ENCODE measurements at places on chromosomes 4 and X.
A peak's percentile ranks its signal among the peaks of the same experiment; 100 is the strongest.

GRCh38 chrX:4588466-4588865 lies 875.0 kb upstream of the PRKX start:
- no peak for DNase-seq

DNA sequence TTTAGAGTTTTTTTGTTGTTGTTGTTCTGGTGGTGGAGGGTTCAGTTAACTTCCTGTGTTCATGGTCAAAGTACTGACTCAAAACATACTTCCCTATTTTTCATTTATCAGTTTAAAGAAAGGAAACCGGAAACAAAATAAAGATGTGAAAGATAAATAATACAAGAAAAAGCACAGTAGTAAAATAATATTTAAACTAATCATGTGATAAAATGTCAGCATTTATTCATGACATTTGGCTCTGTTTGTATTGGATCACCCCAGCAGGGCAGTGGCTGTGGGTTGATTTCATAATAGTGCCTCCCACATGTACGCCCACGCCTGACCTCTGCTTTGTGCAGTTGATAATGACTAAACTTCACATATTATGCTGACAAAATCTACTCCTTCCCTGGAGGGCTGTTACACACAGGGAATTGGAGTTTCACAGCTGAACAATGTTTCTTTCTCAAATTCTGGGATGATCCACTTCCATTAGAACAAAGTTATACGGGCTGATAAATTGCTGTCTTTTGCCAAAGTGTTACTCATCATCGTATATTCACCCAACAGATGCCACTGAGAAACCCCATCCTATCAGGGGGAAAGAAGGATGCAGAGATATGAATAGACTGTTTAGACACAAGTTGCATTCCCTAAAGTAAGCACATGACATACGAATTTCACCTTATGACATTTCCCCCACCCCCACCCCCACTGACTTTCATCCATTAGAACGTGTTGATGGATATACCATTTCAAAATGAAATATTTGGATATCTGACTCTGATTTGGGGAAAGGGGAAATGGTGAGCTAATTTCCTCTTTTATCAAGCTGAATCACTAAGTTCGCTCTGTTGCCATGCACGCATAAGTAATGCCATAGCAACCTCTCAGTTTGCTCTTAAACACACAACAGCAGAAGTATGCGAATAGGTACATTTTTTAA lies 48.3 kb downstream of the AMELX start:
- DNase-seq = no peak

DNA sequence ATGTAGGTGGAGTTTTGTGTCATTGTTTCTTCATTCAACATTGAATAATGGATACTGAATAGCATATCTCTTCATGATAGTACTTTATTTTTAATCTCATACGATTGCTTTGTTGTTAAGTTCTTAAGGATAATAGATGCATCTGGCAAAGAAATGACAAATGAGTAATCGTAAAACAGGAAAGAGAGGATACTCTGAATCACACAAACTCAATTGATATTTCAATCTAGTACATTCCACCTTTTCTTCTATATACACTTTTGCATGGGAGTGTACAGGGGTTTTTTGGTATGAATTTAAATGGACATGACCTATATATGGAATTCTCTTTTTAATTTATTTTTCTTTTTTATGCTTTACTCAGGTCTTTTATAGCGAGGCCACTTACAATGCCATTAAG lies 186.9 kb upstream of the STK26 start:
- DNase-seq = no peak

DNA sequence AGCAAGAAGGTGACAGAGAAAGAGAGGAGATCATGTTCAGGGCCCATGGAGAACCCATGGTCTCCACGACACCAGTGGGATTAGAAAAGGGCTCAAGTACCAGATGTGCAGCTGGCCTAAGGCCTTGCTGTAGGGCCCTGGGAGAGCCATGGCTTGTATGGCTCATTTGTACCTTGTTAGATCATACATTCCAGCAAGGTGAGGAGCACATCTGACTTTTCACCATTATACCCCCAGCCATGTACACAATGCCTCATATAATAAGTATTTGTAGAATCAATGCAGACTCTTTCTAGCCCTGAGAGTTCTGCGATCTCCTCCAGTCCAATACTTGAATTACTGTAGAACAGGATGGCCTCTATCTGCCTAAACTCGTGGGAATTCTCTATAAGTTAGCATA lies 94.2 kb upstream of the MAP3K15 start:
- no peak for DNase-seq

- no peak for DNase-seq
These were observed 2.7 kb downstream of the L1CAM start for GRCh38 chrX:153883163-153883843.

GRCh38 chr4:173333658-173334084 lies 487 bp downstream of the HMGB2 start:
- peak; percentile 2 for DNase-seq

GRCh38 chr4:58611012-58611411 lies 1500.8 kb upstream of the IGFBP7 start:
- no peak for DNase-seq

- DNase-seq = no peak
These were observed at the start of gene RNF212 for GRCh38 chr4:1113311-1114009. TSS of gene RNF212 (minus strand) at chr4:1113564. CDS start at chr4:1113464, 100 bp downstream.

DNA sequence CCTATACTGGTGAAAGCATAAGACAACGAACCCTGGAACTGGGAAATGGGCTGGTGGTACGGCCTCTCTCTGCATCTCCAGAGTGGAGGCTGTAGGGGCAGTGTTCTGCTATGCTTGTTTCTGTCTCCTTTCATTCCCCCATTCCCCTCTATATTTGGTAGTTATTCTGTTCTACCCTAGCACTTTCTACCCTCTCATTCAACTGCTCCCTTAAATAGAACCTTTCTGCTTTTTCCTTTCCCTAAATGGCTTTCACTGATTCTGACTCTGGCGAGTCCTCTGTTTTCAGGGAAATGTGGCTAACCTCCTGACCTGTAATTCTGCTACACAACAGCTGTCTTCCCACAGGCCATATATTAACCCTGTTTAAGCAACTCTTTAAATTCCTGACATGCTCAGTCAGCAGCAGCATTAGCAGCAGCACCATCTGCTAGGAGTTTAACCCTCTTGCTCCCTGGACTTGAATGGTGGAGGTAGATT lies 94.2 kb downstream of the CXCL13 start:
- peak; percentile 74 for DNase-seq

GRCh38 chr4:6430927-6431326 lies 41.5 kb downstream of the PPP2R2C start:
- no peak for DNase-seq

GRCh38 chrX:23720117-23720677 lies 22.9 kb downstream of the ACOT9 start:
- DNase-seq = no peak

DNA sequence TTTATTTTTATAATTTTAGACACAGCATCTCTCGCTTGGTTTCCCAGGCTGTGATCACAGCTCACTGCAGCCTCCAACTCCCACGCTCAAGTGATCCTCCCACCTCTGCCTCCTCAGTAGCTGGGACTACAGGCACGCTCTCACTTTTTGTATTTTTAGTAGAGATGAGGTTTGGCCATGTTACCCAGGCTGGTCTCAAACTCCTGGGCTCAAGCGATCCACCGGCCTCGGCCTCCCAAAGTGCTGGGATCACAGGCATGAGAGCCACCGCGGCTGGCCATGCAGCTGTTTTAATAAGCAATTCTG lies 39.1 kb downstream of the DHRSX start:
- no peak for DNase-seq

GRCh38 chr4:5198656-5199541 lies 147.6 kb downstream of the STK32B start:
- DNase-seq = no peak

DNA sequence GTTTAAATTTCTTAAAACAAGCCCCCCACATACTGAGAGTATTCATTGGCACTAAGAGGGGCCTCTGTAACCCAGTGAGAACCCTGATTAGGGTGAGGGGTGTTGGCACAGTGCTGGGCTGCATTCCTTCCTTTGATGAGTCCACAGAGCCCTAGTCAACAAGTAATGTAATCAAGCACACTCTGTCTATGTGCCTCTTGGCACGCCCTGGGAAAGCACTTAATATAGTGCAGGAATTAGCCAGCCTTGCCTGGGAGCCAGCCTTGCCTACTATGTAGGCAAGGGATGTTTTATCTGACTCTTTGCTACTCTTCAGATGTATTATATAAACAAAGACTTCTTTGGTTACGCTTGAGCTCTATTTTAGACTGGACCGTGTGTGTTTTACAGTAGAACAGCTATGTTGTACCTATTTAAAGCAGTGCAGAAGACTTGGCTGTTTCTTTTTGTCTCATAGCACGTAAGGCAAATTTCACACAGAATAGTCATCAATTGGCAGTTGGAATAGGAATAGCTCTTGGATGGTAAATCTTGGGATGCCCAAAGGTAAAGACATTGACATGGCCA lies 64.3 kb downstream of the FRAS1 start:
- DNase-seq = no peak

DNA sequence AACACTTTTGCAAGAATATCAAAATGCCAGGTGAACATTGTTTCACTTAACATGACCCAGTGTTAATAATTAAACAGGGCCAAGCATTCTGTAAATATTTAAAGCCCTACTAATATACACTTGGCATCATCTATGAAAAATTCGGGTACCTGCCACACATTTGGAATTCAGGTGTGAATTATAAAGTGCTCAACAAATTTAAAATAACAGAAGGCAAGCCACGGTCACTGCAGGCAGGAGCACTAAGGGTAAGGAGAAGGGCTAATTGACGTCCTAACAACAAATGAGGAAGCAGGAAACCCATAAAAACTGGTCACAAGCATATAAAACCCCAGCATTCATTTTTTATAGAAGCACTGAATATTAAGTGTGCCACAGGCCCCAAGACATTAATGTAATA lies 43.8 kb upstream of the CPEB2 start:
- no peak for DNase-seq

DNA sequence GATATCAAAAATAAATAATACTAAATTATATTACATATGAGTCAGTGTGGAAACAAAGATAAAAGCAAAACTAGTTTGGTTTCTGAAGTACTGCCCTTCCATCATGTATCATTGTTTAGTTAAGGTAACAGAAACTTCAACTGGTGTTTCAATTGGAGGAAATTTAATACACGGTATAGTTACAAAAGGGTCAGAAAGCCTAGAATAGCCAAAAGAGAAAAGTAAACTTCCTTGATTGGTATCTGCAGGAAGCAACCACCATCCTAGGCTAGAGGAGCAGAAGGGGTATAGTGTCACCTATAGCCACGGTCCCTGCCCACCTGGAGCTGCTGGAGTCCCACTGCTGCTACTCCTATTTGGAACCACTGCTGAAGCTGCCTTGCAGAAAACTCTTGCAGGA lies 185.6 kb downstream of the SLC7A11 start:
- DNase-seq = no peak

GRCh38 chr4:100979736-100980135 lies 367.6 kb downstream of the PPP3CA start:
- no peak for DNase-seq

- no peak for DNase-seq
These were observed 7.3 kb downstream of the SOD3 start for GRCh38 chr4:24802648-24803047.

GRCh38 chr4:26300314-26301307 lies 20.2 kb upstream of the RBPJ start:
- no peak for DNase-seq

- no peak for DNase-seq
These were observed 345.1 kb downstream of the INPP4B start for GRCh38 chr4:142500966-142501365.
